CD4-positive, alpha-beta T cell treated with Interleukin-2 at 100 ng/mL for 4 hours (primary cell): ENCODE measurements at places on chromosomes 6 and 20.

- no peak for DNase-seq
Measured at GRCh38 chr6:153944201-153944600, 94.8 kb upstream of the OPRM1 start.

DNA sequence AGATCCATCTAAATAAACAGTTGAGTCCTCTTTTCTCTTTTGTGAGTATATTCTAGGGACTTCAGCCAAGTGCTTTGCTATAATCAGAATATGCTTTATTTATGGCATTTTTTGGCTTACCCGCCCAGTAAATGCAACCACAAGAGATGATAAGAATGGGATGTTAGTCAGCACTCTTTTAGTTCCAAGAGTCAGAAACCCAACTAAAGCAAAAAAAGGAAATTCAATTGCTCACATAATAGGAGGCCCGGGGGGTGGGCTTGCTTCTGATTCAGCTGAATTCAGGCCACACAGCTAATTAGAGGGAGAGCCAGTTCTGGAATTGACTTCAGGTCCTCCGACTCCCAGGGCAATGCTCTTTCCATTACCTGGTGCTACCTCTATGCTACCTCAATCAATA, 250.6 kb downstream of the FARS2 start:
- no peak for DNase-seq

DNA sequence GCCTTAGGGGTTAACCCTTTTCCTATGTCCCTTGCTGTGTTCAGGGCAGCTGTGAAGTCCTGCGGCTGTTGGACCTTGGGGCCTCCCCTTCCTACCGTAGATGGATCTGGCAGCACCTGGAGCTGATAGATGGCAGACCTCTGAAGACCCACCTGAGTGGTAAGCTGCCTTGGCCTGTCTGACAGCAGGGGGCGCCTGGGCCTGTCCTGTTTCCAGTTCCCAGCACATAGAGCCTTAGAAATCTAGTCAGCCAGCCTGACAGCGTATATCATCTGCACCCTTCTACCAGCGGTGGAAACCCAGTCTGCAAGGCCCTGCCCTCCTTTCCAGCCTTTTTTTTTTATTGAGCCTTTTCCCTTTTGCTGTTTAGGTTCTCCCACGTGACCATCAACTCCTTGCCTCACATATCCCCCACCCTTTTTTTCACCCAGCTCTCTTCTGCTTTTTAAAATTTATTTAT, 26.6 kb downstream of the CNBD2 start:
- peak; percentile 81 for DNase-seq

DNA sequence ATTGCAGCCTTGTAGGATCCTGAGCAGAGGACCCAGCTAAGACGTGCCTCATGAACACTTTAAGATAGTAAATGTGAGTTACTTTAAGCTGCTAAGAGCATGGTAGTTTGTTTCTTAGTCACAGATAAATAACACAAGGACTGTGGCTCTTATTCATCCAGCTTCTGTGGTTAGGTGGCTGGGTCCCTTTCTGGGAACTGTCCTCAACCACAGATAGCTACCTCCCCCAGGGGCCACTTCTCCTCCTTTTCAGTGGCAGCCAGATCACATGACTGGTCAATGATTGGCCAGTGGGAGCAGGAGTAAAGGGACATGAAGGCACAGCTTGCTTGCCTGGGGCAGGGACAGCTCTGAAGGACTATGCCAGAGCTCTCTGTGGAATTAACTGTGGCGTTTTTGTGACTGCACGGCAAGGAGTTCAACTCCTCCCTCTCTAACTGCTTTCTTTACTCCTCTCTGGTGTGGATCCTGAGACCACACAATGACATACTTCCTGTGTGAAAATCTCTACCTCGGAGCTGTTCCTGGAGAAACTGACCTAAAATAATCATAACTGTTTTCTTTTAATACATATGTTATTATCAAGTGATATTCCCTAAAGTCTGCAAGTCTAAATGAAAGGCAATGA, 76.5 kb downstream of the NRN1 start:
- no peak for DNase-seq

DNA sequence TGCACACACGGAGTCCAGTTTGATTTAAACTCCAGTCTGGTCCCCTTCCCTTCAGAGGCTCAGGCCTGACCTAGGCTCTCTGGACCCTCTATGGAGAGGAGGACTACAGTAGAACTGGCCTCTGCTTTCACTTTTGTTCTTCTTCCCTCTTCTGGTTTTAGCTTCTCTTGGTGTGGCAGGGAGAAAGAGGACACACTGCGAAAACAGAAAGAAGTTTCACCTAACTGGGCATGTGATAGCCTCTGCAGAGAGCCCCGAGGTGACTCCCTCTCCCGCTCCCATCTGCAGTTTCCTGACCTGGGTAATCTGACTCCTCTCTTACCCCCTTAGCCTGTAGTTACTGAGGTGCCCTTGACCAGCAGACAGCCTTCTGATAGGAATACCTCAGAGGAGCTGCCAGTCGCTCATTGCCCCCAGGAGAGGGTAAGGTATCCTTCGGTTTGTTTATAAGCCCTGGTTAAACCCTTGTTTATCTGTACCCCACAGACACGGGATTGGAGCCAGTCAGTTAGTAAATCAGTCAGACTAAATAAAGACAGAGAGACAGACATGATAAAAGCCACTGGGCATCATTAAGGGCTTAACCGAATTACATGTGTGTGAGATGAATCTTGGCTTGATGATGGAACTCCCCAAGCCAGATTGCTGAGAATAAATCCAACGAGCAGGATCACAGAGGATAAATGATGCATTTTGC, 12.0 kb upstream of the DTNBP1 start:
- DNase-seq, result no peak

DNA sequence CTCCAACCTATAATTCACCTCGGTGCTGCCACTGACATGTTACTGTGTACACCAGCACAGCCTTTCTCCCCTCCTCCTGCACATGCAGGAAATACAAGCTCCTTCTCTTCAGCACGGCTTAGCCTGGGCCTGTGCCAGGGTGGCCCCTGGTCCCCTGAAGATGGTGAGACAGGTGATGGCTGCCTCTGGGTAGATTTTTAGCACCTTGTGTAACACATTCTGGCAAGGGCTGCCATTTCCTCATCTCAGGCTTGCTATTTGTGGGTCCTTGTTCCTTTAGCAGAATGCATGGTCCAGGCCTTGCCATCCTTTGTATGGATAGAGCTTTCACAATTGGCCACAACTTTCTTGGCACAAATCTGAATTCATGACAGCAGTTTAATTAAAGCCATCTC, 151.3 kb downstream of the CDC5L start:
- no peak for DNase-seq

DNA sequence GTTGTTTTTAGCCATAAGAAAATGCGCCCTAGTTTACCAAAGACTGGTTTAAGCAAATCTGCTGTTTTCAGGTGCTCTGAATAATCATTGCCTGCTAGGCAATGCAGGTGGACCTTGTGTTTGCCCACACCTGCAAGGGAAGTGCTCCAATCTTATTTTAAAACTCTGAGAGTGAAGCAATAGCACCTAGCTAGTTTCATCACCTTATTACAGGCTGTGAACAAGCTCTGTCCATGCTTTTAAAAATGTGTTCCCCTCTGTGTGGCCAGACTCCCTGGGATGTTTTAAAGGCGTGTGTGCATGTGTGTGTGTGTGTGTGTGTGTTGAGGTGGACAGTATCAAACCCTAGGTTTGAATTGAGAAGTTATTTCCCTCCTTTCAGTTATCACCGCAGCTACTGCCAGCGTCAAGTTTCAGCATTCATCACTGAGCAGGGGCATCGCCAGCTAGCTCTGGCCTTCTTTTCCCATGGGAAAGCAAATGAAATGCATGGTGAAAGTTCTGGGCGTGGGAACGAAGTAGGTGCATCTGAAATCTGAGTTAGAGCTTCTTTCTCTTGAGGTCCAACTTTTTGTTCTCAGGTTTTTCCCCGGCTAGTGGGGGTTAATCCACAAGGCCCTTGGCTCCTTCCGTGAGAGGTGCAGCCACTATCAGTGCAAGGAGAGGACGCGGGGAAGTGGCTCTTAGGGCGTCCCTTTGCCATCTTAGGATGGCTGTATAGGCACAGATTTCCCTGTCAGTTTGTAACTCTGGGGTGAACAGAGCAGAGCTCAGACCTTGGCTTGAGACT, 30.8 kb downstream of the DUSP22 start:
- DNase-seq, result no peak

- no peak for DNase-seq
Measured at GRCh38 chr6:121764493-121764892, 329.0 kb downstream of the GJA1 start.

DNA sequence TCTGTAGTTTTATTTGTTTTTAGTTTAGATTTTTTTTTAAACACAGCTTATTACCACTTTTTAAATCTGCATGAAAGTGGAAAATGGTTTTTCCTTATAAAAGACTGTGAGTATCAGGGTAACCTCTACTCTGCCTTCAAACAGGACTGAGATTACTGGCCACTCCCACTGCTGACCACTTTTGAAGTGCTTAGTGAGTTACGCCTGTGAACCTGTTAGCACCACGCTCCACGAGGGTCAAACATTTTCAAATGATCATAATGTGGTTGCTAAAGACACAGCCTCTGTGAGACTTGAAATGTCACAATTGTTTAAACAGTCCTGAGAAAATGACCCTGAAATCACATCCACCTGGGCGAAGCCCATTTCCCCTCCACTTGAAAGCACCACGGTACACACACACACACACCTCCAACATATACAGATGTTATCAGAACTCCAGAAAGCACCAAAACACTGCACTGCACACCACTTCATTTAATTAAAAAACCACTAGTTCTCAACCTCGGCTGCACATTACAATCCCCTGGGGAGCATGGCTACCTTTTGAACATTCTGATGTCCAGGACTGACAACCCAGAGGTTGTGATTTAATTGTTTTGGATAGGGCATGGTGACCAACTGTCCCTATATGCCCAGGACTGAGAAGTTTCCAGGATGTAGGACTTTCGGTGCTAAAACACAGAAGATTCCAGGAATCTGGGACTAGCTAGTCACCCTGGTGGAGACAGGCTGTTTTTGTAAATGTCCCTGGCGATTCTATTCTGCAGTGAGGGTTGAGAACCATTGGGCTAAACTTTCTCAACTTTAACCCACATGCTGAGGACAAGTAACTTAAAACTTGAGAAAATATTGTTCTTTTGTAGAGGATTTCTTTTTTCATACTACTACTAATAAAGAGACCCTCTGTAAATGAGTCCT, 176.4 kb upstream of the MYLIP start:
- DNase-seq, result no peak

DNA sequence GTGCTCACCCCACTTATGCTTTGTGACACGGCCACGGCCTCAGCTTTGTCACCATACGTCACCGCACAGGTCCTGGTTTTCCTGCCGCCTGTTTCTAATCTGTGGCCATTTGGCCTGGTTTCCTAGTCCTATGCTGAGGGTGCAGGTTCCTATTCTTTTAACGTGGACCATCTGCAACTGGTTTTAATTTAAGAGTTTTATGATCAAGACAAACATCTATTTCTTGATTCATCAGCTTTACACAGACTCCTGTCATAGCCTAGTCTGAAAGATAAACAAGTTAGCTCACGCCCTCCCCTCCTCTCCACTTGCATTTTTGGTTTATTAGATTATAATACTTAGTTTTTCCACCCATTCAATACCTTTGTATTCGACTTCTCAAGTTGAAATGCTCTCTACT, 97.5 kb upstream of the RPS6KA2 start:
- no peak for DNase-seq
